ENCODE measurements at places on chromosomes 3 and 15.

- DNase-seq = no peak
Measured at GRCh38 chr3:12395349-12396012, 88.8 kb upstream of the TSEN2 start.

GRCh38 chr15:63794271-63794670, 39.5 kb downstream of the HERC1 start:
- no peak for DNase-seq

- no peak for DNase-seq
Measured at GRCh38 chr3:59709702-59710553, 660.1 kb upstream of the CFAP20DC start.

DNA sequence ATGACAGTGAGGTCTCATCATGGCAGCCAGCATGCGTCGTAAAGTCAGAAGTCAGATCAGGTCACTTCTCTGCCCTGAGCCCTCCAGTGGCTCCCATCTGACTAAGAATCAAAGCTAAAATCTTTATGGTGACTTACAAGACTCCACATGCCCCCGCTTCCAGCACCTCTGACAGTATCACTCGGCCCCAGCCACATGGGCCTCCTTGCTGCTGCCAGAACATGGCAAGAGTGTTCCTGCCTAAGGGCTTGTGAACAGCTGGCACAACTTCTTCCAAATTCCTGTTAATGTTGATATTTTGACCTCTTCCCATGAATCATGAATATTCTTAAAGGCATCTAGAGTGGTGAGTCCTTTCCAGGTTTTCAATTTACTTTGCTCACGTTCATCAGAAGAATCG, 20.5 kb downstream of the POLR2M start:
- DNase-seq = no peak

GRCh38 chr3:106719583-106719982, 657.7 kb upstream of the CCDC54 start:
- DNase-seq = no peak

GRCh38 chr3:55804170-55805095, 317.3 kb upstream of the WNT5A start:
- no peak for DNase-seq

GRCh38 chr15:90211440-90212143, 10.5 kb downstream of the SEMA4B start:
- DNase-seq = no peak

GRCh38 chr3:186142393-186142932, 33.6 kb upstream of the ETV5 start:
- no peak for DNase-seq

GRCh38 chr3:10528046-10528445, 22.7 kb upstream of the ATP2B2 start:
- DNase-seq = no peak

GRCh38 chr3:116339441-116340028, 105.8 kb downstream of the LSAMP start:
- no peak for DNase-seq

GRCh38 chr3:197550489-197550888, 5.3 kb downstream of the BDH1 start:
- DNase-seq = no peak

DNA sequence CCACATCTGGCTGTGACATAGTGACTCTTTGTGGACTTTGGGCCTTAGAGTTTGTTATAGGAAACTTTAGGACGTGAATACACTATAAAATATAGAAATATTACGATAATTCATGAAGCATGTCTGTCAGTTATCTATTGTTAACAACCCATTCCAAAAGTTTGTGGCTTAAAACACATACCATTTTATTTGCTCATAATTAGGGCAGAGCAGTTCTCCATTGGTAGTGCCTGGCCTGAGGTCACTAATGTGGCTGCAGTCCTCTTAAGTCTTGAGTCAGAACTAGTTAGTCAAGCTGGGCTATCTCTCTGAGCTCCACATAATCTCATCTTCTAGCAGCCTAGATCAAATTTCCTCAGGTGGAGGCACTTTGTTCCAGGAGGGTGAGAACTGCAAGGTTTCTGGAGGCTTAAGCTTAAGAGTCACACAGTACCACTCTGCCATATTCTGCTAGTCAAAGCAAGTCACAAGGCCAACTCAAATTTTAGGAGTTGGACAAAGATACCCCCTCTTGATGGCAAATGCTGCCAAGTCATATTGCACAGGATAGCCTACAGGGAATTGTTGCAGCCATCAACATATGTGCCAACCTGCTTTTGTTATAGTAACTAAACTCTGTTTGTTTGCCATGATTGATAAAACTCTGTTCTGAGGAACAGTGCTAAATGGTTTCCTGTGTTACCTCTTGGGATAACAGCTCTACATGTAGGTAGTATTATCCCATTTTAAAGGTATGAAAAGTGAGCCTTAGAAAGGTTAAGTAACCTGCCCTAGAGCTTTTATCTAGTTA, 8.7 kb downstream of the ATXN7 start:
- no peak for DNase-seq

DNA sequence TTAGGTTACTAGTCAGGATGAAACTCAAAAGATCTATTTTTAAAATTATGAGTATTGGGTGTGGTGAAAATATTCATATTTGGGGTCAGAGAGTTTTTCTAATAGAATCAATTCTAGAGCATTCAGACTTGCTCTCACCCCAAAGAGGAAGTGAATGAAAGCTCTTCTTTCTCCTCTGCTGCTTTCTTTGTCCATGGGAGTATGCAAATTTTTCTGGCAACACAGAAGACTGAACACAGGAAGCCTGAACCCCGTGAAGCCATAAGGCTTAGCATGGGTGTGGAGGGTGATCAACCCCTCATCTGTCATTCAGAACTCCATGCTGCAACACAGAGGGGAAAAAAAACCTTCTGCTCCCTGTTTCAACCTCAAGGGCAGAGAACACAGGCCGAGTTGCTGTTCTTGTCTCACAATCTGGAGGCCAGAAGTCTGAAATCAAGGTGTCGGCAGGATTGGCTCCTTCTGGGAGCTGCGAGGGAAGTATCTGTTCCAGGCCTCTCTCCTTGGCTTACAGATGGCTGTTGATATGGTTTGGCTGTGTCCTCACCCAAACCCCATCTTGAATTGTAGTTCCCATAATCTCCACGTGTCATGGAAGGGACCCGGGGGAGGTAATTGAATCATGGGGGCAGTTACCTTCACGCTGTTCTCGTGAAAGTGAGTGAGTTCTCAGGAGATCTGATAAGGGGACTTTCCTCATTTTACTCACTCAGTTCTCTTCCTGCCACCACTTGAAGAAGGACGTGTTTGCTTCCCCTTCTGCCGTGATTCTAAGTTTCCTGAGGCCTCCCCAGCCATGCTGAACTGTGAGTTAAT, 33.7 kb upstream of the CD47 start:
- DNase-seq = no peak

- no peak for DNase-seq
Measured at GRCh38 chr3:39203860-39204259, 11.5 kb upstream of the XIRP1 start.

- no peak for DNase-seq
Measured at GRCh38 chr3:101725194-101725889, 928 bp downstream of the CEP97 start.

DNA sequence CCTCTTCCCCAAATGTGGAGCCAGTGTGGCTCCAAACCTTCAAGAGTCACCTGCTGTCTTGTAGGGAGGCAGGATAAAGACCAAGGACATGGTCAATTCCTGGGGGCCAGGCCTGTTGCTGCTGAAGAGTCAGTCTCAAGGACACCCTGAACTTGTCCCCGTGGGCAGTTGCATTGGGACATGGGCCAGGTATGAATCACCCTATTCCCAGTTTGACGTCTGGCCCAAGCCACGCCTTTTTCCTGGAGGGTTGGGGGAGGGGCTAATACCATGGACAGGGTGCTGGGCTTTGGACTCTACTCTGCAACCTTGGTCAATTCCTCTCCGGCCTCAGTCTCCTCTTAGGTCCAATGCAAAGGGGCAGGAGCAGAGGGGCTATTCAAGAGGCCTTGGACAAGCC, 10.4 kb downstream of the ATP2B2 start:
- DNase-seq = no peak

DNA sequence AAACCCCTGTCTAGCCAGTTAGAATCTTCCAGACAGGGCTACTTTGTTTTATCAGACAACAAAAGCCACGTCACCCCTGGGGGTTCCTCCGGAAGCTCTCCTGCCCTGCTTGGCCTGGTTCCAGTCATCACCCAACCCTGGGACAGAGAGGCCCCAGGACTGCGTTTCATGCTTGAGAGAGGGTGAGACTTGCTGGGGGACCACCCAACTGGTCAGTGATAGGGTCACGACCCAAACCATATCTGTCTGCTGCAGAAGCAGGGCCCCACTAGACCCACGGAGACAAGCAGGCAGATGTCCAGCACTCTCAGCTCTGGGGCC, 1.2 kb downstream of the NT5DC2 start:
- no peak for DNase-seq

- no peak for DNase-seq
Measured at GRCh38 chr15:64373360-64373759, 7.9 kb downstream of the PCLAF start.

DNA sequence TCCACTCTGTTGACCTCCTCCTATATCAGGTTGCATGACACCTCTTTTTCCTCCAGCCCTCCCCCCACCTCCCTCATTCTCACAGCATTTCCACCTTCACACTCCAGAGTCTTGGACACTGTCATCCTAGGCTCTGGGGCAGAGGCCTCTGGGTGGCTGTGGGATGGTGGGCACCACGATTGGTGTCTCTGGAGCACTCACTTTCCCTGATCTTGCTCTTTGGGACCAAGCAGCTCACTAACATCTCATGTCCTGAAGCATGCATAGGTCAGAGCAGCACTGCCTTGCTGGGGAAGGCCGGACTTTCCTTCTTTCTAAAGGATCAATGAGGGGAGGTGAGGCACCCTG, 14.9 kb downstream of the ZBTB47 start:
- no peak for DNase-seq

GRCh38 chr15:31842532-31843195, 187.7 kb upstream of the CHRNA7 start:
- no peak for DNase-seq

GRCh38 chr3:38964646-38965045, 87.1 kb downstream of the SCN11A start:
- DNase-seq = no peak

DNA sequence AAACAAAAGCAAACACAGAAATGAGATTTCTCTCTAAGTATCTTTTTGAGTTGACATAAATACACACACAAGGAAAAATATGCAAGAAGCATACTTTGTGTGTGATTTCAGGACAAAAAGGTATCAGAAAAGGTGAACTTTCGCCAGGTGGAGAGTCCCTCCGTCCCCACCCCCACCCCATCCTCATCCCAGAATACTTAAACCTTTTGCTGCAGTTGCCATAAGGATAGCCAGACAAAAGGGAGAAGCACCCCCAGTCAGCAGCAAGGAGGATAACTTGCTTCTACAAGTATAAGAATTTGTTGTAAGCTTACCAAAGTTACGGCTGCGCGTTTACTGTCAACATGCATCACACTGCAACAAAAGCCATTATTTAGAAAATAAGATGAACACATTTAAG, 10.3 kb downstream of the FOXP1 start:
- no peak for DNase-seq

- DNase-seq = no peak
Measured at GRCh38 chr3:121871430-121871829, 22.8 kb upstream of the SLC15A2 start.

DNA sequence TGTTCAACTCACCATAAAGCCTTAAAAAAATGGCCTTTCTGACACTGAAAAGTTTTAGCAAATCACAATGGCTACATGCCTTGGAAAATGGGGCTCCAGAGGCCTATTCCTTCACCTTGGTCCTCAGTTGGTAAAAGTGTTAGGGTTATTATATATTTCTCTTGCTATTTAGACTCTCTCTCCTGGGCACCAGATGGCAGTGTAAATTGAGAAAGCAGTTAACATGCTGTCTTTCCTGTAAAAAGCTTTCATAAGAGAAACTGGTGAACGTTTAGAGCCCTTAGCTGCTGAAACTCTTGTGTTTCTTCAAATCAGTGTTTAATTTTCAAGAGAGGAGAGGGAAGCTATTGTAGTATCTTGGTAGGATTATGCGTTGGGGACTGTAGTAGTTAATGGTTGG, 89.9 kb downstream of the LRTM1 start:
- no peak for DNase-seq

- DNase-seq = no peak
Measured at GRCh38 chr15:78830514-78831228, 19.4 kb upstream of the ADAMTS7 start.

- no peak for DNase-seq
Measured at GRCh38 chr3:102092617-102093466, 243.5 kb downstream of the NFKBIZ start.

DNA sequence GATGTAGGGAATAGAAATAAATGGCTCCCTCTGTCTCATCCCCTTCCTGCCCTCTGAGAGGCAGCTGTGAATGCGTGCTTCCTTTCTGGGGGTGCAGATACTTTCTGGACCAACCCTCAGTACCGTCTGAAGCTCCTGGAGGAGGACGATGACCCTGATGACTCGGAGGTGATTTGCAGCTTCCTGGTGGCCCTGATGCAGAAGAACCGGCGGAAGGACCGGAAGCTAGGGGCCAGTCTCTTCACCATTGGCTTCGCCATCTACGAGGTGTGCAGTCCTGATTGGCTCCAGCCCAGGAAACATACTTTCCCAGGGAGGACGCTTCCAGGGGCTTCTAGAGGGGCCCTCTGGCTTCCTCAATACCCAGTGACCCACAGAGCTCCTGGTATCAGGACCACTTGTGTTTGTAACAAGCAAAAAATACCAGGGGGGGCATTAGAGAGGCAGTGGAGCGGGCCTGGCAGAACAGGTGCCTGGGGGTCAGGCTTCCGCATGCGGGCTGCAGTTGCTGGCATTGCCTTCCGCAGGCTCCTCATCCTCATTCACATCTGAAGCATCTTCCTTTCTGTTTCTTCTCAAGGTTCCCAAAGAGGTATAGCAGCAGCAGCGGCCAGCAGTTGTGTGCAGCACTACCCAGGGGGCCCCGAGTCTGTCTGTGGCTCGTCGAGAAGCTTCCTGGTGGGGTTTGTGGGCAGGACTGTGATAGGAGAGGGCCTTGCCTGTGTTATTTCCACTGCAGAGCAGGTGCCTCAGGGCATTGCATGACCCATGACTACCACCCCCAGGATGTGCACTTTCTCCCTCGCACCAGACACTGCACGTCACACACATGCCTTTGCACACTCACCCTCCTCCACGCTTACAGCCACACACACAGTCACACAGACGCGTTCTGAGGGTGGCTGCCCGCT, 42.5 kb downstream of the CAPN3 start:
- DNase-seq = no peak

- DNase-seq = no peak
Measured at GRCh38 chr15:66569461-66570137, 3.8 kb upstream of the LCTL start.

DNA sequence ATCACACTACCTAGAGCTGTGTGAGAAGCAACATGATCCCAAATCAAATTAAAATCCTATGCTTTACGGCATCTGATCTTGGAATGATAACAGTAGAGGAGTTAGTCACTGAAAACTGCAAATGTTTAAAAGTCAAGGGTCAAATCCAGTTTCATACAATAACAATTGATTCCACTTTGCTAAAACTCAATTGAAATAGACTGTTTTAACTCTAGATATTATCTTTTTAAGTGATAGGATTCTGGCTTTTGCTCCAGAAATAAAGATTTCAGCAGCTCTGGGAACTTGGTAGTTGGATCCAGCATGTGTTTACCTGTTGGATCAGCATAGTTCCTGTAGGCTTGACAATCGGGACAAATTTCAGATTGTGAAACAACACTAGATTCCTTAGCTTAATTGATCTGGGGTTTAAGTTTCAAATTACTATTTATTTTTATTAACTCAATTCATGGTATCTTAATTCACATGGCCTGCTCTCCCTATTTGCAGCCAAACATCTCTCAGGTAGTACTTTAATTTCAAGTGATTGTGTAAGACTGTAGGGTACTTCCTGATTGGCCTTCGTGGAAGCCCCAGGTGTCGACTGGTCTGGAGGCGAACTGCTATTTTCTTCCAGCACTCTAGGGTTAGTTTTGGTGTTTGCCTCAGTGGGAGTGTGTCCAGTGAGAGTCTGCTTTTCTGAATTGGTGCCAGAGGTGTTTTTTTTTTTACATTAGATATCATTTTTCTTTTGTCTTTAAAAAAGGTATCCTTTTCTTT, 16.6 kb downstream of the NFKBIZ start:
- DNase-seq = no peak

Data from activated T-helper 1 cell treated with anti-CD3 and anti-CD28 coated beads, Interleukin-2, amount 50 U/mL, for 16 hours (primary cell).